DMS79 treated with DMSO at 0.1 percent for 48 hours (cell line): ENCODE measurements at places on chromosomes 6 and 20.

DNA sequence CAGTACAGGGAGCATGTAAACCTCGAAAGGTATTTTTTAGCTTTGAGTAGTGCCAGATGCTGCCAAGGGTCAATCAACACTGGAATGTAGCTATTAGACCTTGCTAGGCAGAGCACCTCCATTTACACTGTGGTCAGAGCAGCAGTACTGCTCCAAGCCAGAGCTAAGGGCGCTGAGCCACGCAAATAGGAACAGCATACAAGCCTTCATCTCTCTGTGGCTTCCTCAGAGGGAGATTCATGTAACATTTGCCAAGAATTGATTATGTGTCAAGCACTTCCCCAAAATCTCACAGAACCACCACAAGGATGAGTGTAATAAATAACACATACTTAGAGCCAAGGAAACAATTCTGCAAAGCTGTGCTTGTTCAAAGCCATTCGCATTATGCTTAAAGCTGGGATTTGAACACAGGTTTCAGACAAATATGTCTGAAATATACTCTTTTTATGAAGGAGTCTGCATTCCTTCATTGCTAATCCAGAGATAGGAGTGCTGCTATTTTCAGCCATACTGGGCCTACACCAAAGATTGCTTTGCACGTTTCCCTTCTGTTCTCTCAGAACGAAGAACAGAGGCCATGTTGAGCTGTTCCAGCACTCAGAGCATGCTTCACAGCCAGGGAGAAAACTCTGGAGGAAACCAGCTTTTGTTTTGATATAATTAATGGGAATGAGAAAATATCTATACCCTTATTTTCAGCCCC lies 97.7 kb downstream of the SLC16A10 start:
- DNase-seq: no peak

DNA sequence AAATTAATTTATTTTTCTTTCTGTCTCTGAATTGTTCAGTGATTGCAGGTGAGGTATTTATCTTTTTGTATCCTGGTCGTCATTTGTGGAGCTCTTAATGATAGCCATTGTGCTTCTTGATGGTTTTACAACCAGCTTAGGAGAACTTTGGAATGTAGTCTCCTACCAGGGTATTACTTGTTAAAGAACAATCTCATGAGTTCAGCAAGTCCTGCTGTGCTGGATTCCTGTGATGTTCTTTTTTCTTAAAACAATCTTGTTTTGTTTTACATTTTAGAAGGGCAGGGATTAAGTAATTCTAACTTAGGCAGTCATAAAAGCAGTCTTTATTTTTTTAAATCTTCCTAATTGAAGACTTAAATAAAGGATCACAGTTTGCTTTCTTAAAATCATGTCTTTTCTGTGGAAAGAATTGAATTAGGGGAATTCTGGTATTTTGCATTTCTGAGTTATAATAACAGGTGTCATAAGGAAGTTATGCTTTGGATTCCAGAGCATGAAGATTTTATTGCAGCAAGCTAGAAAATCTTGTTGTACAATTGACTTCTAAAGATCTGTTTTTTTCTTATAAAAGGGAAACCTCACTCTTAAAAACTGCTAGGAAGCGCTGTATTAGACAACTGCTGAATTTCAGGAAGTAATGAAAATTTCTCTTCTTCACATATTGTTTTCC lies 23.7 kb downstream of the RIOK1 start:
- no peak for DNase-seq

- no peak for DNase-seq
These were observed 66.9 kb upstream of the CEP85L start for GRCh38 chr6:118718297-118718696.

DNA sequence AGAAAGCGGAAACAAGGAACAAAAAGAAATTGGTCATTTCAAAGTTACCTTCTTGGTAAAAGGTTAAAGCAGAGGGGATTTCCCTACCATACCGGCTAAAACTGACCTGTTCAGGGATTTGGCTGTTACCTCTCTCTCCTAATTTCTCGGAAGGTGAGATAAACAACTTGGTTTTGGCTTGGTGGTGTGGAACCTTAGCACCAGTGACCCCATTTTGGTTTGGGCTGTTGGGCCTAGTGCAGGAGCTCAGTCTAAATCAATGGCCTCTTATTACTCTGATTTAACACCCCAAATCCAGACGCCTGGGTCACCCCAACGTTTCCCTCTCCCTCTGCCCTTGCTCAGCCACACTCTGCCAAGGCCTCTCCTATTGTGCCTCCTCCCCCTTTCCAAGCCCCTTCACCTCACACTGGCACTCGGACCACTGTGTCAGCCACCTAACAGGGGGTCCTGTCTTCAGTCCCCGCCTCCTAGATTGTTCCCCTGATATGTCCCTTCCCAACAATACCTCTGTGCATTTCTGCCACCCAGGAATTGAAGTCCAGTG lies 8.3 kb downstream of the NCR2 start:
- no peak for DNase-seq

DNA sequence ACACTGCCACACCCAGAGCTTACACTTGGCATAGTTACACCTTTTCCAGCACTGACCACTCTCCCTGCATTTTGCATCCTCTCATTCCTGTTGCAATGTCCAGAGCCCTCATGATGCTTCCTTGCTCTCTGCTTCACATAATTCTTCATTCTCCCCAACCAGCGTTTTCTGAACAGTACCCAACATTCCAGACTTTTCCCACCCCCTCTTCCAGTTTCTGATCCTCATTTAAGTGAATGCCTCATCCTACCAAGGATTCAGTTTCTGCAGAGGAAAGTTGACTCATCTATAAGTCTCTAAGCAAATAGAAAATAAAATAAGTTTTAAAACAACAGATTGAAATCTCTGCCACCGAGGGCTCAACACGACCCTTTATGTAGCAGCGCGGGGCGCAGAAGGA lies 321.3 kb upstream of the TCF21 start:
- no peak for DNase-seq

- peak; percentile 39 for DNase-seq
These were observed 31.7 kb upstream of the SCUBE3 start for GRCh38 chr6:35181933-35182612.

DNA sequence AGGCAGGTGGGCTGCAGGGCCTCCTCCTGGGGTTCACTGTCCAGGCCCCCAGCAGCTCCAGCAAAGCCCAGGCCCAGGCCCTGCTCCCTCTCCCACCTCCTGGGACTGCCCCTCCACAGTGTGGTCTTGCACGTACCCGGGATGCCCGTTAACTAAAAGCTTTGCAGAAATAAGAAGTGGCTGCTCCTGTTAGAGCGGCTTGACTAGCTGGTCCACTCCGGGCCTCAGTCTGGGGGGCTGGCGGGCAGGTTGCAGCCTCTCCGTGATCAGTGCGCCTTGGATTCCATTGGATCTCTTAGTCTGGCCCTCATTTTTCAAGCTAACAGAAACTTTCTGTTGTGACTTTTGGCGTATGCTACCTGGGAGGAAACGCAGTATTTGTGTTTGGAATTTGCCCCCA lies 26.9 kb downstream of the SLCO4A1 start:
- no peak for DNase-seq

DNA sequence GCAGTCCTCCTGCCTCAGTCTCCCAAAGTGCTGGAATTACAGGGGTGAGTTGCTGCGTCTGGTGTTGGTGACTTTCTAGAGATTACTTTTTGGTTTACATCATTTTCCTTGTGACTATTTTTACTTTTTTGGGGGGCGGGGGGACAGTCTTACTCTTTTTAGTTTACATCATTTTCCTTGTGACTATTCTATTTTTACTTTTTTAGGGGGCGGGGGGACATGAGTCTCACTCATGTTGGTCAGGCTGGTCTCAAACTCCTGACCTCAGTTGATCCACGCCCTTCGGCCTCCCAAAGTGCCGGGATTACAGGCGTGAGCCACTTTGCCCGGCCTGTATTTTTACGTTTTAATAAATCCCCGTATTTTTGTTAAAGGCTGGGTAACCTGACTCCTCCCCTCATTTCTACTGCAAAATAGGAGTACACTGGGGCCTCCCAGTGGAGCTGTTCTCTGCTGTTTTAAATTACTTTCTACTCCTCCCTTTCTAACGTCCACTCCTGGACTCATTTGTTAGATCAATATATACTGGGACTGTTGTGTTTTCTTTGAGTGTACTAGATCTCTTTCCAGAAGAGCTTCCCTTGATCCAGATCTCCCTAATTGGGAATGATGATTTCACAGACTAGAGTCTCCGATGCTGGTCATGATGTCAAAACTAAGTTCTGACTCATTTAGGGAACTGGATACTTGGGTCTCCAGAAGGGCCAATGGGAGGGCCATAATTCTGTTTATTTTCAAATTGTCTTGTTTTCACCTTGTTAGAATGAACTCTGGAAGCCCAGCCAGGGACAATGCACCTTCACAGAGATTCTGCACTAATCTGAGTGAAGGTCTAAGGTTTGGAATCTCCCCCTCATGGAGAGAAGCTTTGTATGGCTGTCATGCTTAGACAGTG lies 9.2 kb downstream of the HSPA1B start:
- DNase-seq: no peak

DNA sequence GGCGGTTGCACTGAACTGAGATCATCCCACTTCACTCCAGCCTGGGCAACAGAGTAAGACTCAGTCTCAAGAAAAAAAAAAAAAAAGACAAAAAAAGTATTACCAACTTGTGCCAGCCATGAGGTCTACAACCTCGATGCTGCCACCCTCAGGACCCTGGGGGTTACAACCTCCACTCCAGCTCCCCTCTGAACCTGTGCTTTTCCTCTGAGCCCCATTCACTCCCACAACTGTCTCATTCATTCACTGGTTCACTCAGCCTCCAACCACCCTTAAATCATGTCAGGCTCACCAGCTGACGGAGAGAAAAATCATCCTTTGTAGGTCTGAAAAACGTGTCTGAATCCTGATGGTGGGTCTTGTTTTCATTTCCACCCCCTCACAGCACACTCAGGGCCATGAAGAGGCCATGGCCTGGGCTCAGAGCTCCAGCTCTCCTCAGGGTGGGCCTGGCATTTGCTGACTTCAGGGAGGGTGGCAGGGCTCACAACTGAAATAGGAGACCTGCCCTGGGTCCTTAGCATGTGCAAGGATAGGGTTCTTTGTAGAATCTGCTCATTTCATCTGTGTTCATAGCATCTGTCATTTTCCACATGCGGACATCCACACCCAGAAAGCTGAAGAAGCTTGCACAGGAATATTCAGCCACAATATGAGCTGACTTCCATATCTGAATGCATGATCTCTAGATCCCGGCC lies 1.9 kb upstream of the ULBP1 start:
- no peak for DNase-seq

GRCh38 chr6:6405031-6405430 lies 84.6 kb upstream of the F13A1 start:
- DNase-seq: no peak

DNA sequence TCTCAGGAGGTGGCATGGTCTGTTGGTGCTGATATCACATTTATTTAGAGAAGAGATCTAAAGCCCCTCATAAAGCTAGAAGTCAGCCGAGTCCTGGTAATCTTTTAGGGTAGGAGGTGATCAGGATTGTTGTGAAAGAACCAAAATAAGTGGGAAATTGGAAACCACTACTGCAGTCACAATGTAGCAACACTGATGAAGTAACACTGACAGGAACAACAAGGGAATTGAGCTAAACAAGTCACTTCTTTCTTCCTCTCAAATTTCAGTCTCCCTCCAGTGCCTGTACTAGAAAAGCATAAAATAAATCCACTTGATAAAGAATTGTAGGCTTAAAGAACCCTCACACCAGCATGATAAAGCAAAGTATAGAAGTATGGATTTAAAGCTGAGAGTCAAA lies 1509.0 kb downstream of the GRIK2 start:
- no peak for DNase-seq

DNA sequence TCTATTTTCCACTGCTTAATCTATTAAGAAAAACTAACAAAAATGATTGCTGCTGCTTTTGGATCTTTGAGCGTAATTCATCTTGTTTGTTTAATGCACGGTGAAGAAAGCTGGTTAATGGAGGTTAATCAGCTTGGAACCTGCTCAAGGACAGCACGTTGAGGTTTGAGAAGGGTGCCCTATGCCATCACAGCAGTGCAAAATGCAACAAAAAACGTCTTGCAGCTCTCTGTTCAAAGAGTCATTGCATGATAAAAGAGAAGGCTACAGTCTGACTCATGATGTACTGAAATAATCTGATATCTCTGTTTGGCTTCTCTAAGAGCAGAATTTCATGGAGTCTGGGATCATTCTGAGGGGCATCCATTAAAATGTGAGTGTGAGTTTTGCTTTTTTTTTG lies 80.6 kb upstream of the PREP start:
- no peak for DNase-seq

DNA sequence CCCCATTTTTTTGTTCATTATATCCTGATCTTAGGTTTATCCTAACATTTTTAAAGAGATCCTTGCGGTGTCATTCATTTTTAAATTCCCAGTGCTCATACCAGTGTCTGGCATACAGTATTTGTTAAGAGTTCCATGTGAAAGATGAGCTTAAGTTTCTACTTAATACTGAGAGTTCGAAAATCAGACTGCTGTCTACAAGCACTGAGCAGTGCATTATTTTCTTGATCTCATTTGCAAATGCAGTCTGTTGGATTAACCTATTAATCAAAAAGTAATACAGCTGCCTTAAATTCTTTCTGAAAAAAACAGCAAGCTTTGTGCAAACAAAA lies 663 bp downstream of the COQ3 start:
- DNase-seq: peak; percentile 33

DNA sequence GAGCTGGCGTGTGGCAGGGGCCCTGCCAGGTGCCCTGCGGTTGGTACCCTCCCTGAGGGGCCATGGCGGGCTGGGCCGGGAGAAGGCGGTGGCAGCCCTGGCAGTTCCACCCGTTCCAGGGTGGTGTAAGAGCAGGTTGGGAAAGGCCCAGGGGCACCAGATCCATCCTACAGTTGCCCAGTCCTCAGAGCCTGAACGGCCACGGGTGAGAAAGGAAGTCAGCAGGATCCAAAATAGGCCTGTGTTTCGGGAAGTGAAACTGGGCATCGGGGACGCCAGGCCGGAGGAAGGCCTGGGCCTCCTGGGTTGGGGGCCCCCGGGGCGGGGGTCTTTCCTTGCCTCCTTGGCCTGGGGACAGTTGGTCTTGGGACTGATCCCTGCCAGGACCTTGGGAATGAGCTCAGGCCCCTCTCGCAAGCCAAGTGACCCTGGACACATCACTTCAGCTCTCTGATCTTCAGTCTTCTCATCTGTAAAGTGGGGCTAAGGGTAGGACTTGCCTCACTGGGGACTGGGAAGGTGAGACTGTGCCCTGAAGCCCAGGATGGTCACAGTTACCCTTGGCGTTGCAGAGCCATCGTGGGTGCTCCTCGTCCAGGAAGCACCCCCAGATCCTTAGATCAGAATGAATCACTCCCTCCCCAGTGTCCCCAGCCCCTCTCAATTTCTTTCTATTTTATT lies 18.1 kb upstream of the NOL4L start:
- no peak for DNase-seq
